ENCODE measurements at places on chromosomes 4 and X.

DNA sequence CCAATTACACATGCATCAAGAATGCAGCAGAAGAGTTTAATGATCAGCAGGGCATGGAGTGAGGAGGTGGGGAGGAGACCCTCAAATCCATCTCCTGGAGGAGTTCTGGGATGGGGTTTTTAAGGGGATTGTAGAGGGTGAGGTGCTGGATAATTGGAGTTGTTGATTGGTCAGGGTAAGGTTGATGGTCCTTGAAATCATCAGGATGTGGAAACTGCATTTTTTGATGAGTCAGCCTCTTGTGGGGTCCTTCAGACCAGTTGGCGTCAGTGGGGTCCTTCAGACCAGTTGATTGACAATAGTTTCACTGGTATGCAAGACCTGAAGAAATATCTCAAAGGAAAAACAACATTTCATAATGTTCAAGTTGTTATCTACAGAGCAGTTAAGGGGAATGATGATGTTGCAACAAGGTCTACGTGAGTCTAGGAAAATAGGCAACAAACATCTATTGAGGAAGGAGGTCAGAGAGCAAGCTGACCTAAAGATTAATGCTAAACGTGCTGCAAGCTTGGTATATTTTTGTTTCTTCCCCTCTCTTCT, 88.3 kb downstream of the NRK start:
- no peak for DNase-seq

- DNase-seq = no peak
Measured at GRCh38 chr4:89420507-89420906, 112.9 kb upstream of the GPRIN3 start.

GRCh38 chr4:152368001-152368400, 167.9 kb downstream of the FBXW7 start:
- no peak for DNase-seq

GRCh38 chrX:82676386-82676785, 831.7 kb upstream of the POU3F4 start:
- DNase-seq = no peak

- DNase-seq = no peak
Measured at GRCh38 chr4:173527103-173527891, 2.7 kb downstream of the HAND2 start.

- DNase-seq = no peak
Measured at GRCh38 chr4:67700116-67700737, 728 bp downstream of the UBA6 start.

GRCh38 chr4:143641361-143641760, 59.1 kb downstream of the FREM3 start:
- DNase-seq = no peak

DNA sequence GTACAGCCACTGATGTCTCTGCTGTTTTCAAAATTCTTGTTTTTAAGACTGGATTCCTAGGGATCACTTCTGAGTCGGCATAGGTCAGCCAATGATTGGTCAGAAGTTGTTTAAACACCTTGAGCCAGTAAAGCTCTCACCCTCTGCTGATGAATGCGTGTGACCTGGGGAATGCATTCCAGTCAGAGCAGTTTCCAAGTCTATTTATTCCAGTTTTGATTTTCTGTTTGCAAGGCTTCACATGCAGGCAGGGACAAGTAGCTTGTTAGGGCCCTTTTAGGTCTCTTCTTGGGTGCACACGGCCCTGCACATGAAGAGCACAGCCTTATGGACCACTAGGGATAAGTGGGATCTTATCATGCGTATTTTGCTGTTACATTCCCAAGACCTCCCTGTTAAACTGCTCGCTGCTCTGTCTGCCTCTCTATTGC, 47.0 kb downstream of the KLHL15 start:
- no peak for DNase-seq

GRCh38 chrX:97860226-97860625, 976.5 kb downstream of the RPA4 start:
- no peak for DNase-seq
